ENCODE measurements at places on chromosomes 13 and 19. TPM values are rescaled to one million over a fixed set of nuclear protein-coding genes. Genes with fewer than 3 reads are reported as not detected.

The ZNF599 gene
- 8.2 TPM for total RNA-seq

The RYR1 gene
- 6.7 TPM for total RNA-seq

The PRR12 gene
- total RNA-seq = 8.8 TPM

GRCh38 chr19:56678205-56678604 is 6.6 kb upstream of the ZNF835 start:
- DNase-seq = no peak

DNA sequence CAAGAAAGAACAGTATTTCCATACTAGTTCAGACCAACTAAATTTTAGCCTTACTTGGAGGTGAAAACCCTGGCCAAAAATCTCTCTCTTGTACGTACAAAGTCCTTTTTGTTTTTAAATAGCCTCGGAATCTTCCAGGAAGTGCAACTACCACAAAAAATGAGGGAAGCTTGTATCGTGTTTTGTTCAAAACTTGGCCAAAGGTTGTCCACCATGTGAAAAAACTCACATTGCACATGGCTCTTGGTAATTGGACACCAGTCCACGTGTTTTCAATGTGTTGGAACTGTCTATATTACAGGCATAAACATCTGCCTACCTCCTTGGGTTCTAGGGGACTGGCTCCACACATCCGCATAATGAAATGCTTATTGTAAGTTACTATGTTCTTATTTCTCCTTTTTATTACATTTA is 15.2 kb upstream of the STRN4 start:
- no peak for DNase-seq

DNA sequence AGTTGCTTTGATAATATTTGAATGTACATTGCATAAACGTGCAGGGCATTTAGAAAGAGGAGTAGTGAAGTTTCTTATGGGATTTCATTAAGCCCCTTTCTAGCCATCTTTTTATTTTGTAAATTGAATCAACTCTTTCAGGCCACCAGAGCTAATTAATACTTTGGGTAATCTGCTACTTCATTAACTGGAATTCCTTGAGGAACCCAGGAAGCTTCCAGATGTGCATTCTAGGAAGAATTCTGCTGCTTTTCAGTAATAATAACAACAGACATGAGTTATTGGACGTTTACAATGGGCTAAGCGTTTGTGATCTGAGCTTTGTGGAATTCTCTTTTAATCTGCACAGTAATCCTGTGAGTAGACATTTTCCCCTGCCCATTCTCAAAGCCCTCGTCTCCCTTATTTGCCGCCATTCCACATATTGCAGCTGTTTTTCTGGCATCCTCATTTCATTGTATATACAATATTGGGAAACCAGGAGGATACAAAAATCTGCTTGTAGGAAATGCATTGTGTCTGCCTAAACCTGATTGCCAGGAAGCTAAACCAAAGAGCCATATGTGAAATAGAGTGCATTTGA is 103.9 kb downstream of the HS6ST3 start:
- DNase-seq = no peak

DNA sequence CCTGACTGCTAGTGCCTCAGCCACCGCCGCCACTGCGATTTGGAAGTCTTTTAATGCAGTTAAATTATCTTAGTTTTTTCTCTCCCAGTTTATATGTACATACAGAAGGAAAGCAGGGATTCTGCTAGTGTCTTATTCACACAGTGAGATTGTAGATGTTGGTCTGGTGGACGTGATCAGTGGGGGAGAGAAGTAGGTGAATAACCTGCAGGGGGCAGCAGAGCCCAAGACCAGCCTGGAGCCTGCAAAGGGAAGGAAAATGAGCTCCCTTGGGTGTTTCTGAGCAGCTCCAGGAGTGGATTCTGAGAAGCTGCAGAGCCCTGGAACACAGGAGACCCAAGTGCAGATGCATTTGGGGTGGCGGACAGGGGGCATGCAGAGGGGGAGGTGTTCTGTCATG is 26.3 kb downstream of the ZNF844 start:
- DNase-seq = no peak

DNA sequence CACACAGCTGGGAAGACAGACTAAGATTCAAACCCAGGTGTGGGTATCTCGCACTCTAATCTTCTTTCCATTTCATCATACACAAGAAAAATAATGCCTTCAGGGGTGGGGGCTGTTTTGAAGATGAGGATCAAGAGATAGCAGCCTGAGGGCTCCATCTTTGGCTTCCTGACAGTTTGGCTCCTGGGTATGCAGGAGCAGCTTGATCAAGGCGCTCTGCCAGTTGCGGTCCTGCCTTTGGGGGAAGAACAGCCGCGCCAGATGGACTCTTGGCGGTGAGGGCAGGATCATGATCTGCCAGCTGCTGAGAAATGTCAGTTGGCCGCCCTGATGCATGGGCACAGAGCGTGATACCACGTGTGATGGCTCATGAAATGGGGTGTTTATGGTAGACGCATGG is 119.1 kb downstream of the IER2 start:
- DNase-seq = no peak

DNA sequence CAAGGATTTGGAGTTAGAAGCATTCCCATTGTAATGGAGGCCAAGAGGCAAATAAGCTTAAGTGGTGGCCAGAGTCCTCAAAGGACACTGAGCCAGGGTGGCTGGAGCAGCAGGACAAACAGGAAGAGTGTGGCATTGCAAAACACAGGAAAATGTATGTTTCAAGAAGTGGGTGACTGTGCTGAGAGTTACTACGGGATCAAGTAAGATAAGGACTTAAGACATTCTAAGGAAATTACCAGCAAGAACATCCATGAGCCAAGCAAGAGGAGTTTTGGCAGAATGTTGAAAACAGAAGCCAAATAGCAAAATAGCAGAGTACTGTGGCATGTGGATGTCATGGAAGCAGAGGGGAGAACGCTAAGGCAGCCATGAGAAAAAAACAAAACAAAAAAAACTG is 104.2 kb downstream of the RAP2A start:
- no peak for DNase-seq

DNA sequence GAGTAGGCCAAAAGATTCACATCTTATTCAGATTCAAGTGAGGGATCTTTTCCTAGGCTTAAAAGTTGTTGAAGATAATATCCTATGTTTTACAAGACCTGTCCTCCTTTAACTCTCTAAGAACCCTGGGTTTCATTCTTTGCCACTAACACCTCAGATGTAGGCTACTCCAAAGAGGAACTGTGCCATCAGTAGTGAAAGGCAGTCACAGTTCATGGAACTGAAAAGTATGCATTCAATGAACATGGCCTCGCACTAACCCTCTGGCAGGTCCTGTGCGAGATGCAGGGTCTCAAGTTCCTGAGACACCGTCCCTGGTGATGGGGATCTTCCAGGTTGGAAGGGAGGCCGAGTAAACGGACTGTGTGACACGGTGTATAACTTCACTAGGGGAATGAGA is 4.3 kb downstream of the LGALS14 start:
- no peak for DNase-seq

DNA sequence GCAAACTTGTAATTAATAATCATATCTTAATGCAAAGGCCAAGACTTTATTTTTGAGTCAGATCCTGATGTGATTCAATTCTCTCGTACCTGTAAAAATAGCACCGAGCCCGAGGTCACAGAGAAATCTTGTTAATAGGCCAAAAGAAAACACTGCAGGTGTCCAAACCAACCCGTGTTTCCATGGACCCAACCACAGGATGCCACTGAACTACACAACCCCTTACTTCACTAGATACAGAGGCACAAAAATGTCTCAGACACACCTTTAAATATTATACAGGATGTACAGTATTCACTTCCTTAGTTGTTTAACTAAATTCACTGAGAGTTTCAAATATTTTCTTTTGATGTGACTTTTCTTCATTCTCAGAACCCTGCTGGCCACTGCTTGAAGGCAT is 530.9 kb downstream of the MYO16 start:
- no peak for DNase-seq

- DNase-seq = no peak
These were observed 47.1 kb downstream of the TGDS start for GRCh38 chr13:94548821-94549231.

GRCh38 chr13:71515744-71516038 is 351.3 kb downstream of the DACH1 start:
- DNase-seq = no peak

DNA sequence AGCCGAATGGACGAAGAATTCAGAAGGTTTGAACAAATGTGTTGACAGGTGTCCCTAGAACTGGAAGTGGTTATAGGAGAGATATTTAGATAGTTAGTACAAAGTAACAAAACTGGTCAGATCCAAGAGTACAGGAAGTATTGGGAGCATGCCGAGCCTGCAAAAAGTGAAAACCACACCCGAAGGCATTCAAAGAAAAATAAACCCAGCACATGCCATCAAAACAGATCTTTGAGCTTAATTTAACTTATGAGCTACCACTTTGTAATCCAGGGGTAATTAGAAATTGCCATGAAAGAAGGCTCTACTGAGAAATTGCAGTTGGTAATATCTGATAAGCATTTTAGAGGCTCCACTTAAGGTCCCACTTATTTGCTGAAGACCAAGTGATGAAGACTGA is 214.2 kb downstream of the DNAJC15 start:
- DNase-seq = no peak

- DNase-seq = peak; percentile 92
These were observed at the start of gene ZNF85 for GRCh38 chr19:20923077-20923871. Gene ZNF85 (plus strand): TSS chr19:20923251. CDS start chr19:20923401, 150 bp downstream.

DNA sequence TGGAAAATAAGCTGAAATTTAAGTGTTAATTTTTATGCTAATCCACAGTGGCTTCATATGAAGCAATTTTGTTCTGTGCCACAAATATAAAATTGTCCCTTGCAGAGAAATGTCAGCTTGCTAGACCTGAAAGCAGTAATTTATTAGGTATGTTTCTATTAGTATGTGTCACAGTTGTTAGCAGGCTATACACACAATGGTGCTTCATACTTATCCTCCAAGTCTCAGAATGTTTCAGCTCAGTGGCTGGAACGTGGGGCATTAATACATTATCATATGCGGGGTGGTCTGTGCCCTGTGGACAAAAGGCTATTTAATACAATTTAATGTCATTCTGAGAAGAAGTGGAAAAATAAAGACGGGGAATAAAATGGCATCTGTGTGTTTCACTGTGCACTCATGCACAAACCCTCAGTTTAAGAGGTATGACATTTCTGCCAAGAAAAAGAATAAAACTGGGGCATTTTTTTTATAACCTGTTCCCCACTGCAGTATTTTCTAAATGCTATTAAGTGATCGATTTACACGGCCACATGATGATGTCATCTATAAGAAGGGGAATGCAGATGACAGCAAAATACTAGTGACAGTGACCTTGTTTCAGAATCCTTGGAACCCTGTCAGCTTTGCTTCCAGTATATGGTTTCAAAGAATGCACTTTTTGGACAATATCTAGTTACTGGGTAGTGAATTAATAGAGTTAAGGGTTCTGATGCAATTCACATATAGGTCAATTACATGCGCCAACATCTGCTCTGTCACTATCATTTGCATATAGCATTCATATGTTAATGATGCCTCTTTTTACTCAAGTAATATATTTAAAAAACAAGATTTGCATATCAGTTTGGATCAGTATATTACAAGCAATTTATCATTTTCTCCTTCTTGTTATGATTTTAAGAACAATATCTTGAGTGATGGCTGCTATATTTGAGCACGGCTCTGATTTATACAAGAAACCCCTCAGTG is 21.2 kb upstream of the ZNF536 start:
- no peak for DNase-seq

- no peak for DNase-seq
These were observed 715.9 kb upstream of the ATXN8OS start for GRCh38 chr13:69391756-69392155.

DNA sequence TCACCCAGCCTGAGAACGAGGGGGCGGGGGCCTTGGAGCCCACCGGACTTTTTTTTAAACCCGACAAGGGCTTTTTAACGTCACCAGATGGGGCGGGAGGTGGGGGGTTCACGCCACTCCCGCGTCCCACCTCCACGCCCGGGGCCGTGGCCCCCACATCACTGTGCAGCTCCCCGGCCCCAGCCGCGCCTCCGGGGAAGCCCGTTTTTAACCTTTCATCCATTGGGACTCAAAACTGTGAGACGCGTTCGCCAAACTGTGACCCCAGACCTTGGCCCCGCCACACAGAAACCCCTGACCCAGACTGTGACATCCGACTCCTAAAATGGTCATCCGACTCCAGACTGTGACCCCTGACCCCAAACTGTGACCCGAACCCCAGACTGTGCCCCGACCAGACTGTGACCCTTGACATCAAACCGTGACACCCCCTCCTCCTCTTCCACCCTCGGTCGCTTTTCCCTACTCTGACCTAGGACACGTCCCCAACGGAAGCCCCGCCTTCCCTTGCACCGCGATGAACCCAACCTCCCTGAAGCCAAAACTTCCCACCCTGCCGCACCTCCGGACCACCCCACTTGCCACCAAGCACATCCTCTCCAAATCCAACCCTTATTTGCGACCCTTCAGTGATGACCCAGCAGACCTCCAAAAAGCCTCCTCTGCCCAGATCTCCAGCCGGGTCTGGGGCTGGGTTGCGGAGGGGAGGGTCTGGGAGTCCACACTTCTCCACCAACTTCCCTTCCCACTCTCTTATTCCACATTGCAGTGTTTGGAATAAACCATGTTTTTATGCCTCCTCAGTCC is 1.5 kb upstream of the GRWD1 start:
- no peak for DNase-seq

All from breast epithelium (tissue), 4 donors.